ENCODE measurements at places on chromosomes 11 and 22.

- no peak for DNase-seq
Measured at GRCh38 chr11:122754553-122755322, 83.6 kb upstream of the CRTAM start.

DNA sequence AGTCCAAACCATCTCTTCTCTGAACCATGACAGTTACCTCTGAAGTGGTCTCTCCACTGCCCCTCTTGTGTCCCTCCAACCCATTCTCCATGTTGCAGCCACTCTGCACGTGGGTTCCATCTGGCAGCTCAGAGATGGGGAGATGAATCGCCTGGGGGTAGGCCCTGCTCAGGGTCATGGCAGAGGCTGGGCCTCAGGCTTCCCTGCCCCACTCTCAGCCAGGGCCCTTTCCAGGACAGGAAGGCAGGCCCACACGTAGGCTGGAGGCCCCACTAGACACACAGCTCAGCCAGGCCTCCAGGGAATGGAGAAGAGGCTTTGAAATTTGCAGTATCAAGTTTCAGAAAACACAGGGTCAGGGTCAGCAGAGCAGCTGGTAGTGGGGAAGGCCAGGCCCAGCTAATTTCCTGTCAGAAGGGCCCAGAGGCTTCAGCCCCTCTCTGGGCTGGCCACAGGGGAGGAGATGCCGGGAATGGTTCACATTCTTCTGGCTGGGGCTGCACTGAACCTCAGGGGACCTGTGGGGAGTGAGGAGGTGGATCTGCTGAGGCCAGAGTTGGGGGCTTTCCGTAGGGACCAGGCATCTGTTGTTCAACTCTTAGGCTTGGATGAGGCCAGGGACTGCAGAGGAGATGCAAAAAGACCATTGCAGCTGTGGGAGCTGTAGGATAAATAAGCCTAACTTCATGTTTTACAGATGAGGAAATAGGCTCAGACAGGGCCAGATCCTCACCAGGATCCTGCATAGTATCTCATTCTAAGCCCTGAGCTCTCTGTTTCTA lies 101.6 kb downstream of the SWAP70 start:
- peak; percentile 72 for DNase-seq

DNA sequence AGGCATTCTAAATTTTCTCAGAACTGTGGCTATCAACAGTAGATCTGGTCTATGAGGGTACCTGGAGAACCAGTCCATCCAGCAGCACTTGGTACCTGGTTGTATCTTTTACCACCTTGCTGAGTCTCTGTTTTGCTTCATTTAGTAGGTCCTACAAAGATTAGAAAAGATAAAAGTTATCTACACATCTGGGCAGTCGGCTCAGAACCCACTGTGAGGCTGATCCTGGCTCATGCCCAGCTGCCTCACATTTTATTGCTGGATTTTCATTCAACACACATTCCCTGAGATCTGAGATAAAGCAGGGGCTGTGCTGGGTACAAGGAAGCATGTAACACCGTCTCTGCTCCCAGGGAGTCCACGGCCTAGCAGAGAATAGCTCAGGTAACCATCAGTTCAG lies 27.5 kb downstream of the ATP6V1E1 start:
- no peak for DNase-seq

DNA sequence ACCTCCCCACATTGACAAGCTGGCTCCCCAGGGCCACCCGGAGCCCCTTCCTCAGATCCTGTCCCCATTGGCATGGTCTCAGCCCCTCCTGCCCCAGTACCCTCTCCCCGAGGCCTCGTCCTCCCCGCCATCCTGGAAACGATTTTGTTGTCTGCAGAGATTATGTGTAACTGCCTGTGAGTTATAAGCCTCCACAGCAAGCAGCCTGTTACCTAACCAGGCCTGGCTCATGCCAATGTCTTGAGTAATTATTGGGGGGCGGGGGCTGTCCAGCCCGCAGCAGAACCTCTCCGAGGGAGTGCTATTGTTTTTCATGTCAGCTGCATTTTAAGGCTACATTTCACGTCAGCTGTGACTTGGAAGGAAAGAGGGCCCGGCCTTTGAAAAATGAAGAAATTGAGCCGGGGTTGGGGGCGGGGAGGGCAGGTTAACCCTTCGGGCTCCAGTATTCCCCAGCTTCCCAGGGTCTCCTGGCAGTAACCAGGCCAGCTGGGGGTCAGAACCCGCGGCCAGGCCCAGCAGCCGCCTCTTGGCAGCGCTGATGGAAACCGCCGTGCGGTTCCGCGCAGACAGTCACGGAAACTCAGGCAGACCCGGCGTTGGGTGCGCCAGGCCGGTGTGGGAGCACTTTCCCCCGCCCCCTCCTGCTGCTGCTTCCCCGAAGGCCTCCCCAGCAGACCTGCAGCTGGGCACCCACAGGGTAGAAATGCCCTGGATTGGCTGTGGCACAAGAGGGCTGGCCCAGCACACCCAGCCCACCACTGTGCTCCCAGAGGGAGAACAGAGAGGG lies 59.5 kb downstream of the CDKN1C start:
- peak; percentile 78 for DNase-seq

- no peak for DNase-seq
Measured at GRCh38 chr11:64713016-64713707, 9.8 kb downstream of the NRXN2 start.

GRCh38 chr11:70694371-70694770 lies 296.0 kb downstream of the CTTN start:
- no peak for DNase-seq

DNA sequence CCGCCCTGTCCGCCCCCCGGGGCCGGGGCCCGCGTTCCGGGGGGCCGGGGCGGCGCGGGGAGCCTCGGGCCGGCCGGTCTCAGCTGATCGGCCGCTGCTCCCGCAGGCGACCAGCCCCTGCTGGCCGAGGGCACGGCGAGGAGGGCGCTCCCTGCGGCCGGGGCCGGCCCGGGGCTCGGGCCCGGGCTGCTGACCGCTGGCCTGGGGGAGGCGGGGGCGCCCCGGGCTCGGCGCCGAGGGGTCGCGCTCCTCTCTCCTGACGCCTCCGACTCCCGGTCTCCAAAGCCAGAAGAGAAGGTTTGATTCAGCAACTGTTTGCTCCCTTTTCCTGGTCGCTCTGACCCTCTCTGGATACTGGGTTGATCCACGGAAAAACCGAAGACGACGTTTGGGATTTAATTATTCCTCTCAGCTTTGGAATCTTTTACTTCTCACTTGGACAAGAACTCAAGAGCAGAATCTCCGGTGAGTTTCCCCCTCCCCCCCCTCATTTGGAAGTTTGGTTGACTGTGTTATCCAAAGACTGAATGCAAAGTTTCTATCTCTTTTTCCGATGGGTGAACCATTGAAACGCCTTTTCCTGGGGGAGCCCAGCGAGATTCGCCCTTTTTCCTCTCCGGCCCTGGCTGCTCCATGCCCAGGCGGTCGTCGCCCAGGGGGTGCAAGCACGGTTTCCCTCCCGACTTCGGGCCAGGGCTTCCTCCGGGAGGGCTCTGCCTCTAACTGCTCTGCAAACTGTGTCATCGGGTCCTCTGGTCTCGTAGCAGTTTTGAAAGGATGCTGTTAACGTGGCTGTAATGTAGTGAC lies 725 bp downstream of the KDM2A start:
- no peak for DNase-seq

DNA sequence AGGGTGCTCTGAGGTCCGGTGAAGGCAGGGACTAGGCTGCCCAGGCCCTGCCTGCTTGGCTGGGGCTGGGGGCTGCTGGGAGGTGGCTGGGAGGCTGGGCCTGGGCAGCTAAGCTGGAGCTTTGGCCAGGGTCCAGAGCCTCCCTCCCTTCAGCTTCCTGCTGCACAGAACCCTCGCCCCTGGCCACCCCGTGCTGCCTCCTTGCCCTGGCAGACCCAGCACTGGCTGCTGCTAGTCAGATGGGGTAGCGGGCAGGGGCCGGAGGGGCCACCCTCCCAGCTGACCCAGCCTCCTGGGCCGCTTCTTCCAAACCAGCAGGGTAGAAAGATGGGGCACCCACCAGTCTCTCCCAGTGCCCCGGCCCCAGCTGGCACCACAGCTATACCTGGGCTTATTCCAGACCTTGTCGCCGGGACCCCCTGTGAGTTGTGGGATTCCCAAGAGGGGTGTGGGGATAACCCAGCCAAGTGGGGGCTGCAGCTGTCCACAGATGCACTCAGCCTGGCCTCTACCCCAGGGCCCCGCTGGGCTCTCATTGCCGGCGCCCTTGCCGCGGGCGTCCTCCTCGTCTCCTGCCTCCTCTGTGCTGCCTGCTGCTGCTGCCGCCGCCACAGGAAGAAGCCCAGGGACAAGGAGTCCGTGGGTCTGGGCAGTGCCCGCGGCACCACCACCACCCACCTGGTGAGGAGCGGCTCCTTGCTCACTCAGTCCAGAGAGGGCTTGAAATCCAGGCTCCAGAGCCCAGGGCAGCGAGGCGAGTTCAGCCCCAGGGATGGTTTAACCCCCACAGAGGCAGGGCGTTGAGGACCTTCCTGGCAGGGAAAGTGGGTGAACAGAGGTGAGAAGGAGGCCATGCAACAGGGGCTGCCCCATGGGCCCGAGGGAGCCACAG lies at the start of gene SYT8:
TSS of gene SYT8 (plus strand) at position 212 of the 892 bp plus-strand sequence. CDS start at position 328, 116 bp downstream.
- DNase-seq: no peak

All from left kidney (tissue), 8 donors.